ENCODE measurements at places on chromosomes 3 and 15.

- DNase-seq, result no peak
These were observed 750 bp downstream of the PODXL2 start for GRCh38 chr3:127629467-127630403.

DNA sequence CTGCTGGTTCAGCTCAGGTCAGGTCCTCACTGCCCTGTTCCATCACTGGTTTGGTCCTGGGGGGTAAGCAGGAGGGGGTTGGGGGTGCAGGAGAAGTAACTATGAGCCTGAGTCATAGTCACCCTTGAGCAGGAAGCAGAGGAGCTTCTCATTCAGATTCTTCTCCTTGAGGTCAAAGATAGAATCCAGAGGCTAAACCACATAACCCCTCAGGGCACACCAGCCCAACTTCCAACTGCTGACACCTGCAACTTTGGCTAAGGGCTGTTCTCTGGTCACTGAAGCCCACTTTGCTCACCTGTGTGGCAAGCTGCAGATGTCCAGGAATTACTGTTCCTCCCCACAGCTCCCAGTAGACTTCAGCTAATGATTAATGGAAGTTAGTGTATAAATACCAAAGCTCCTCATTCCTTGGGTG, 48.8 kb upstream of the LRRFIP2 start:
- no peak for DNase-seq

- no peak for DNase-seq
These were observed 757 bp downstream of the PAQR5 start for GRCh38 chr15:69299451-69299886.

- no peak for DNase-seq
These were observed 94.5 kb upstream of the GK5 start for GRCh38 chr3:142319912-142320311.

GRCh38 chr3:147130461-147130860, 275.9 kb downstream of the ZIC4 start:
- no peak for DNase-seq

DNA sequence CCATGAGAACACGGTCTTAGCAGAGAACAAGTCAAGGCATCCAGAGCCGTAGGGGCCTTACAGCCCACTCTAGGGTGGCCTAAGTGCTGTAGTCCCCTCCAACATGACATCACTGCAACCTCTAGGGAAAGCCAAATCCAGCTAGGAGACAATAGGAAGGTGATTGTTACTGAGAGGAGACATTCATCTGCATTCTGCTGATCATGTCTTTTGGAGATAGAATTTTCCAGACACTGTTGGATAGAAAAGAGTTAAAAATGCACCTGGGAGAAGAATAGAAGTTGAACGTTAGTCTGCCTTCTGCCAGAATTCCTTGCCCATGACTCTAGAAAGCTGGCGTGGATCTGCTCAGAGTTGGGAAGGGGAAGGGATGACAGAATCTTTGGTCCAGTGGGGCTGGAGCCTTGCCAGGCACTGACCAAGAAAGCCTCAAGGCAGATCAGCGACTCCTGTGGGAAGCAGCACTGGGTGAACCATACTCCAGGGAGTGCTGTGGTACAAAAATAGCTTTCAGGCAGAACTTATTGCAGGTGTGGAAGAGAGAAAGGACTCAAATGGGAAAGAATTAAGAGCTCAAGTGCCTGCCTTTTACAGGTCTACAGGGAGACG, 44.8 kb upstream of the RAF1 start:
- DNase-seq, result no peak

- no peak for DNase-seq
These were observed 55.9 kb downstream of the PDIA5 start for GRCh38 chr3:123122525-123123315.

GRCh38 chr3:116591236-116591635, 118.3 kb upstream of the TUSC7 start:
- DNase-seq, result no peak

DNA sequence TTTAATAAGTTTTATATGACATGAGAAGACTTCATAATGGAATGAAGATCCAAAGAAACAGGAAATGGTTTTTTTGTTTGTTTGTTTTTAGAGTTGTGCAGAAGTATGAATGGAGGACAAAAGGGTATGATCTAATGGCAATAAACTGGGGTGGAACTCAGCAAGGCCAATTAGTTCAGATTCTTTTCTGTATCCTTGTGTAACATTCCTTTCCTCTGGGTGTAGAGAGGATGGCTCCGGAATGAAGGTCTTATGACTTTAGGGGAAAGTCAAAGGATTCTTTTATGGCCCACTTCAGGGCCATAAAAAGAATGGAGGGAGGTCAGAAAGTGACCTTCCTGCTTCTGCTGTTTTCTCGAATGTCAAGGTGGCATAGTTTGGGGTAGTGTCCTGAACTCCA, 152.6 kb downstream of the DPH6 start:
- no peak for DNase-seq

GRCh38 chr3:28745916-28746617, 397.4 kb upstream of the AZI2 start:
- DNase-seq, result no peak

DNA sequence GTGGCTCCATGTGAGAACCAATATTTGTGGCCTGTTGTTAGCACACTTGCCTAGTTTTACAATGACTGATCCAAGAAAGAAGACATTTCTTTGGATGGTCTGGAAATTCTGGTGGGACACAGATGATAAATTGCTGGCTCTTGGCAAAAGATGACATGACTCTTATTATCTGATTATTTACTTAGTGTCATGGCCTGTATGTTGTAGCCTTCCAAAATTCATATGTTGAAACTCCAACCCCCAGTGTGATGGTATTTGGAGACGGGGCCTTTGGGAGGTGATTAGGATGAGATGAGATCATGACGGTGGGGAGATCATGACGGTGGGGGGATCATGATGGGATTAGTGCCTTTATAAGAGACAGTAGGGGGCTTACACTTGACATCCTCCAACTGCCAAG, 30.0 kb upstream of the AKAP13 start:
- DNase-seq, result no peak

- DNase-seq, result no peak
These were observed 564.9 kb upstream of the ZNF385D start for GRCh38 chr3:22315925-22316324.

GRCh38 chr3:105746231-105746996, 122.4 kb downstream of the CBLB start:
- DNase-seq, result no peak

DNA sequence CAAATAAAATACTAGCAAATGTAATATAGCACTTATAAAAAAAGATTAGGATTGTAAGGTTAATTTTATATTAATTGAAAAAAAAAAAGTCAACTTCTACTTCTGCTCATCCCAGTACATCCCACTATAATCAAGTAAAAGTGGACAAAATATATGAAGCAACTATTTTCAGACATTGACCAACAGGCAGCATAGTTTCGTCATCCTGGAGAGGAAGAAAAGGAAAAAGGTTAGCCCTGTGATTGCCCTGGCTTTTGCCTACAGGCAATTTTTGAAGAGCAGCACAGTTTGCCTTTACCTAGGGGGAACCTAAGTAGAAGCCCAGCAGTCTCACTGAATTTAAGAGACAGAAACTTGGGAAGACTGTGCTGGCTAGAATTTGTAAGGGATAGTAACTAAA, 52.2 kb upstream of the ACTC1 start:
- DNase-seq, result no peak
